Common myeloid progenitor, CD34-positive (primary cell): ENCODE measurements at places on chromosomes 1 and 21.

GRCh38 chr1:50488356-50488755, 65.1 kb upstream of the DMRTA2 start:
- no peak for DNase-seq

GRCh38 chr1:242811092-242811840, 286.8 kb upstream of the PLD5 start:
- DNase-seq, result no peak

- DNase-seq, result no peak
Measured at GRCh38 chr1:166858726-166859419, 17.2 kb downstream of the TADA1 start.

- no peak for DNase-seq
Measured at GRCh38 chr1:1274299-1274930, 761 bp upstream of the UBE2J2 start.

GRCh38 chr1:98157524-98158313, 236.9 kb upstream of the DPYD start:
- DNase-seq, result no peak

DNA sequence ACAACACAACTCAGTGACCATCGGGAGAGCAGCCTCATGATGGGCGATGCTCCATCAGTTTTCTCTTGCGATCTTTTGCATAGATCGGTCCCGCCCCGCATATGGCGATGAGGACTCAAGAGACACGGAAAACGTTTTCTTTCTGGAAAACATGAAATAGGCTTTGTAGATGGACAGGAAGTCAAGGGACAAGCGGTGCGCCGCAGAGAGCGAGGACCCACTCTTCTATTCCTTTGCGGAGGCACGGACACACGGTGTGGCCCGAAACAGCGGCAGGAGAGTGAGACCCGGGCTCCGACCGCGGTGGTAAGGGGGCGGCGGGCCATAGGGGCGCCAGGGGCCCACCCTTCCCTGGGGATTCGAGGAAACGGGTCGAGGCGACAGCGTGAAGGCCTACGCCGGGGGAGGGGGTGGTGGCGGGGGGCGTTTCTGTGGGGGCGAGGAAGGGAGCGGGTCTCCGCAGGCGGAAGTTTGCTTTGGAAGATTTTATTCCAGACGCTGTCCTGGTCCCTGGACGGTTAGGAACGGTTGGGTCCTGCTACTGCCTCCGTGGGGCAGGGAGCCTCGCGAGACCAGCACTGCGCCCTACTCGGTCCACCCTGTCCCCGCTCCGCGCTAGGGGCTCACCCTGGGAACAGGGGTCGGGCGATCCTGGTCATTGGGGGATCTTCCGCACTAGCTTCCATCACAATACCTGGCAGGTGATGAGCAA, 796 bp upstream of the TDRKH start:
- DNase-seq, result no peak

DNA sequence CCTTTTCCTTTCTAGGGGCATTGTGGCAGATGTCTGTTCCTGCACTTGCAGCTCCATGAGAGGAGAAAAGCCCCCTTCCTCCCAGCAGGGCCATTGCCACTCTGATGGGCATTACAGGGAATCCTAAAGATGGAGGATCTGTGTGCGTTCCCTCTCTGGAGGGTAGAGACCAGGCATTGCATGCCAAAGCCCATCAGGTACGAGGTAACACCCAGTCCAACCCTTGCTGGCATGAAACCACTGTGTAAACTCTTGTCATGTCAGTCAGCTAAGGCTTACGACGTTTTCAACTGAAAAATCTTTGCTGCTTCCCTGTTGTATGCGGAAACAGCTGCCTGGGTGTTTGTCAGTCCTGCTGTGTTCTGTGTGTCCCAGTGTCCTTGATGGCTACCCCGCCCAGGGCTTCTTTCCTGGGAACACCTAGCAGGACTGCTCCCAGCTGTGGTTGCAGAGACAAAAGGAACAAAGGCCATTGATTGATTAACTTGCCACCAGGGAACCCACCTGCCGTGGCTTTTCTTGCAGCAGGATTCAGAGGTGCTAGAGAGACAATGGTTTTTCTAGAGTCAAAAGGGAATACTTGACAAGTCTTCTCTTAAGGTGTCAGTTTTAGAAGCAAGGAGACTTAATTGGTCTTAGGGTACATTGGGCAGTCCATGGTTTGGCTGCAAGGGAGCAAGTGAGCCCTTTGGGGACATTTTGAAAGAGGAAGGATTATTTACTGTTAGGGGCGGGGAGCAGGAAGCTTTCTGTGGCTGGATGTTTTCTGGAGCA, 24.6 kb downstream of the B3GALT5 start:
- no peak for DNase-seq

- DNase-seq, result no peak
Measured at GRCh38 chr1:6870571-6870970, 85.3 kb downstream of the CAMTA1 start.

DNA sequence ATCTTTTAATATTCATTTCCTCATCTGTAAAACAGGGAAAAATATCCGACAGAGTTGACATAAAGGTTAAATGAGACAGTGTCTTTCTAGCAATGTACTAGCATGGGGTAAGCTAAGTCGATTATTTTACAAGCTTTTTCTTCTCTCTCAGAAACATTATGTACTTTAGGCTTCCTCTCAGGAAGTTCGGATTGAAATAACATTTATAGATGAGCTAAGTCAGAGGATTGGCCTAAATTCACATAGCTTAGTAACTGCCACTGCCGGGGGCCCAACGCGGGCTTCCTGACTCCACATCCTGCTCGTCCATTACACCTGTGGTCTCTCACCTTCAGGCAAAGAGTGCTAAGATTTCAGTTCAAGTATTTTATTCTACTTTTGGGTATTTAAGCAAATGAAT, 462.3 kb upstream of the NFIA start:
- DNase-seq, result peak; percentile 10

DNA sequence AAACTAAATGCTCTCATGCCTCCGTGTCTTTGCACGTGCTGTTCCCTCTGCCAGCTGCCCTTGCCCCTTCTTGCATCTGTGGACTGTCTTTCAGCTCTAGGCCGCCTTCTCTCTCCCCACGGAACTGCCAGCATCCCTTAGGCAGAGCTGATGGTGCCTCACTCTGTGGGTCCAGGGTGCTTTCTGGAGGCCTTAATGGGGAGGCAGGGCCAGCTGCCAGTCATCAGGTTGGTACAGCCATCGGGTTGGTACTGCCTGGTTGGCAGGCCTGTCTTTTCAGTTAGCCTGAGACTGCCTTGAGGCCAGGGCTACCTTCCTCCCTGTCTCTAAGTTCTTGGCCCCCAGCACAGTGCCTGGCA, 61.4 kb upstream of the TARBP1 start:
- DNase-seq, result no peak

- no peak for DNase-seq
Measured at GRCh38 chr21:36059823-36060158, 535 bp downstream of the SETD4 start.

DNA sequence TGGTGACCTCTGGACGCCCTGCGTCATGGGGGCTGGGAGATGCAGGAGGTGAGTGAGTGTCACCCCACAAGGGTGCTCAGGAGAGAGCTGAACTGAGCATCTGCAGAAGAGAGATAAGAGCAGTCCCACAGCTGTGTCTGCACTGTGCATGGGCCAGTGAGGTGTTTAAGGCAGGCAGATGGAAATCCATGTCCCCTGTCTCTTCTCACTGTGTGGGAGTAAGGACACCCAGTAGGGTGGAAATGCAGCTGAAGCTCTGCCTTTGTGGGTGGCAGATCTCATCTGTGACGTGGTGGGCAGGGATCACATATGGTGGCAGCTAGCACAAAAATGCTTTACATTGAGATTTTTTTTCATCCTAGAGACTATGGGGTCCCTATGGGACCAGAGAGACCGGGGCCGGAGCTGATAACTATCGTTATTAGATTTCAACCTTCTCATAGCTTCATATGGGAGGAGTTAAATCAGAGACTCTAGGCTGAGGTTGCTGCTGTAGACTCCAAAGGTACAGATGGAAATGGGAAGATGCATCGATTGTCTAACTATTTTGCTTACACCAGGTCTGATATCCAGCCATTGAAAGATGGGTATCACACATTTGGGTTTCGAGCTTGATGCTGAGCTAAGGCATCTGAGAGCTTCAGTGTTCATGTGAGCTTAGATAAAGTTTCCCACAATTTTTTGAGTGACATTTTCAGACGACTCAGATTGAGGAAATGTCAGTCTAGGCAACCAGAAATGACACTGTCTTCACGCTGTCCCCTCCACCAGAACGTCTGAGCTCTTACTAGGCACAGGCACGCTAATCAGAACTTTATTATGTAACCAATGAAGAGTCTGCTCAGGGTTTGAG, 65.3 kb upstream of the PSEN2 start:
- DNase-seq, result peak; percentile 7

DNA sequence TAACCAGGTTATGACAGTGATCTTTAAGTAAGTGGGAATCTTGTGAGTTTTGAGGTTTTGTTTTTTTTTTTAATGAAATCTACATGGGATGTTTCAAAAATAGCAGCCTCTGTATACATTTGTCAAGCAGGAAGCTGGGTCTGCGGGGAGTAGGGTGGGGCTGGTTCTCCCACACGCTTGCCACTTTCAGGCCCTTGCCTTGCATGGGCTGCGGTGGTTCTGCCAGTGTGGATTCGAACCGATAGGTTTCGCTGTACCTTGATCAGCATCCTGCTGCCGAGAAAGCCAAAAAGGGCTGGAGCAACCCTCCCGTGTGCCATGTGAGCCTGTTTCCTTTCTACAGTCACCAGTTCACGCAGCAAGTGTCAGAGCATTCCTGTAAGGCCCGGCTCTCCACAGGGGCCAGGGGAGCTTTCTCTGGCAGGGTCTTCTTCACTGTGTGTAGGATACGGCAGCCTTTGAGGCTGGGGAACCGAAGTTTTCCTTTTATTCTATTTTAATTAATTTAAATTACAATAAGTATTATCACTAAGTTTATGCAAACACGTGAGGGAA, 79.2 kb upstream of the SAMD11 start:
- DNase-seq, result no peak

DNA sequence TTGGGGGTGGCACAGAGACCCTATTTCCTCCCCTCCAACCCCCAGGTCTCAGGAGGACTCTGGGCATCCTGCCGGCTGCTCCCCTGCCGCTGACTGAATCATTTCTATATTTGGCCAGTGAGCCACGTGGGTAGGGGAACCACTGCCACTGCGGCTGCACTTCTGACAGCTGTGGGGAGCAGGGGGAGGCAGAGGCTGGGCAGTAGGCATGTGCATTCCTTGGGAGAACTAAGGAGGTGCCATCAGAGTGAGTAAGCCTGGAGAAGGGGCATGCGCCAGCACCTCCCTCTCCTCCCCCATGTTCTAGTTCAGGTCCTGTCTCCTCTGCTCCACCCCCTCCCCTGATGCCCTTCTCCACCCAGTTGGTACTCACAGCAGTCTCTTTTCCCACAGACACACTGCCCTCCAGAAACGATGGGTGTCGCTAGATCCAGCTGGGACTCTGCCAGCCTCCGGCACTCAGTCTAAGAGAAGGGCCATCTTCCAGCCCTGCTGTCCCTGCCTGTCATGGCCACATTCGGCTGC, 12.0 kb downstream of the PPFIA4 start:
- peak; percentile 44 for DNase-seq

DNA sequence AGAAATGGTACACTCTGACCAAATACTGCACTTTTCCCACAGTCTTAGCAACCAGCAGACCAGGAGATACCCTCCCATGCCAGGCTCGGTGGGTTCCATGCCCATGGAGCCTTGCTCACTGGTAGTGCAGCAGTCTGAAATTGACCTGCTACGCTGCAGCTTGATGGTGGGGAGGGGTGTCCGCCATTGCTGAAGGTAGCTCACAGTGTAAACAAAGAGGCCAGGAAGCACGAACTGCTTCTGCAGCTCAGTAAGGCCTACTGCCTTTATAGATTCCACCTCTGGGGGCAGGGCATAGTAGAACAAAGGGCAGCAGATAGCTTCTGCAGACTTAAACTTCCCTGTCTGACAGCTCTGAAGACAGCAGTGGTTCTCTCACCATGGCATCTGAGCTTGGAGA, 12.3 kb upstream of the IFI44L start:
- DNase-seq, result no peak

DNA sequence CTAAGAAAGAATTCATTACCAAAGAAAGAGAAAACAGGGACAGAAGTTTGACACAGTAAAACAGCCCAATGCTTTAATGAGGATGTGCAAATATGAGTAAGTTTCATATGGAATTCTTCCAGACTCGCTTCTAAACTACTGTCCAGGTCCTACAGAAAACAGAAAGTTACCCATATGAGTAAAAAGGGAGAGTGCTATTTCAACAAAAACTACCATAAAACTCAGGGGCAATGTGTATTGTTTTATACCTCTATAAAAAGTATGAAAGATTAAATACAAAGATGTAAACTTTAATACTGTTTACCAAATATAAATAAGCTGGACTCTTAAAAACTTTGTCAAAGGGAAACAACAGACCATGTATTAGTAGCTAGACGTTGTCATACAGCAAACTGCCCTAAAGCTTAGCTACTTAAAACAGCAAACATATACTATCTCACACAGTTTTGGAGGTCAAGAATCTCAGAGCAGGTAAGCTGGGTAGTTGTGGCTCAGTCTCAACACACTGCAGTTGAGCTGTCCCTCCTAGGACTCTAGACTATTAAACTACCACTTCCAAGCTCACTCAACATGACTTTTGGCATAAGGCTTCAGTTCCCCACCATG, 174.9 kb downstream of the COP1 start:
- DNase-seq, result no peak

DNA sequence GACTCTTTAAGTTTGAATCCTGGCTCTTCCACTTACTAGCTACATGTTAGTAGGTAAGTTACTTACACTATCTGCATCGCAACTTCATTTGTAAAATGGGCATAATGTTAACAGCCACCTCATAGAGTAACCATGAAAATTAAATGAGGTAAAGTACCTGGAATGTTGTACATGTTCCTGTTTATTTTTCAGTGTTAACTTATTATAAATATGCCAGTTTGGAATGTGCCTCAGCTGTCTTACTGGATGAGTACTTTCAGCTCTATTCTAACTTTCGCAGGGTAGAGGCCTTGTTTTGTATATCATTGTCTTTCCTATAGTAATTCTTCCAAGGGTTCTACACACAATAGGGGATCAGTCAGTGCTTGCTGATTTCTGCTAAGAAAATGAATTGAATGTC, 167.4 kb downstream of the DUSP10 start:
- DNase-seq, result no peak

DNA sequence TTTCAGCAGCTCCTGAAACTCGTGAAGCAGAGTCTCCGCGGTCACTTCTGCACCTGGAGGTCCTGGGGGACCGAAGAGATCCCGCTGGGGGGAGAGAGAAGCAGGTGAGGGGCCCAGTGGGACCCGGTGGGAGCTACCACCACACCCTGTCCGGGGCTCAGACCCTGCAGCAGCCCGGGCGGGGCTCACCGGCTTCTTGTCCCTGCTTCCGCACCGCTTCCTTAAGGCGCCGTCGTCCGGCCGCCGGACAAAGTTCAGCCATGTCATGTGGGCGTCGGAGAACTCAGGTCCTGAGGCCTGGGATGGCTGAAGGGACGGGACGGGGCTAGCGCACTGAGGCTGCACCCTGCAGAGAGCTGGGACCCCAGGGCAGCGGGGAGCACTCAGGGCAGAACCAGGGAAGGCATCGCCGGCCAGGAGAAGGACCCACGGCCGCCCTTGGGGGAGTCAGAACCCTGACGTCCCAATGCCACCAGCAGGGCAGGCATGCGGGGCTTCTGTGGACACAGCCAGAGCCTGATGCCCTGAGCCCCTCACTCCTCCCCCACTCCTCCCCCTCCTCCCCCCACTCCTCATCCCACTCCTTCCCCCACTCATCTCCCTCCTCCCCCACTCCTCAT, 2.2 kb downstream of the C1QTNF12 start:
- DNase-seq, result no peak
